ENCODE measurements at places on chromosomes 3 and 15. TPM values are rescaled to one million over a fixed set of nuclear protein-coding genes. Genes with fewer than 3 reads are reported as not detected.

GRCh38 chr3:32296251-32297204 lies 58.0 kb downstream of the CMTM8 start:
- DNase-seq = peak; percentile 48

DNA sequence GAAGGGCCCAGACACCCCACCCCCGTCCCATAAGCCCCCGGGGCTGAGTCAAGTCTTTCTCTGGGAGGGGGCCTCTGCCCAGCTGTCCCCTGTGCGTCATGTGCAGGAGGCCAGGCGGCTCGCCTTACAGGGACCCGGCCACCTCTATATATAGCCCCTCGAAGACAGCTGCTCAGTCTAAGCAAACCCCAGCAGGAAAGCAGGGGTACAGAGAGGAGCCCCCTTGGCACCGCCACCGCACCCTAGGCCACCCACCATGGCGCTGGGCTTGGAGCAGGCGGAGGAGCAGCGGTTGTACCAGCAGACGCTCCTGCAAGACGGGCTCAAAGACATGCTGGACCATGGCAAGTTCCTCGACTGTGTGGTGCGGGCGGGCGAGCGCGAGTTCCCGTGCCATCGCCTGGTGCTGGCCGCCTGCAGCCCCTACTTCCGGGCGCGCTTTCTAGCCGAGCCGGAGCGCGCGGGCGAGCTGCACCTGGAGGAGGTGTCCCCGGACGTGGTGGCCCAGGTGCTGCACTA lies at the start of gene KLHL40:
Gene KLHL40 (plus strand): TSS at position 175 of the 519 bp plus-strand sequence. CDS start 82 bp downstream, at position 257.
- DNase-seq = no peak

DNA sequence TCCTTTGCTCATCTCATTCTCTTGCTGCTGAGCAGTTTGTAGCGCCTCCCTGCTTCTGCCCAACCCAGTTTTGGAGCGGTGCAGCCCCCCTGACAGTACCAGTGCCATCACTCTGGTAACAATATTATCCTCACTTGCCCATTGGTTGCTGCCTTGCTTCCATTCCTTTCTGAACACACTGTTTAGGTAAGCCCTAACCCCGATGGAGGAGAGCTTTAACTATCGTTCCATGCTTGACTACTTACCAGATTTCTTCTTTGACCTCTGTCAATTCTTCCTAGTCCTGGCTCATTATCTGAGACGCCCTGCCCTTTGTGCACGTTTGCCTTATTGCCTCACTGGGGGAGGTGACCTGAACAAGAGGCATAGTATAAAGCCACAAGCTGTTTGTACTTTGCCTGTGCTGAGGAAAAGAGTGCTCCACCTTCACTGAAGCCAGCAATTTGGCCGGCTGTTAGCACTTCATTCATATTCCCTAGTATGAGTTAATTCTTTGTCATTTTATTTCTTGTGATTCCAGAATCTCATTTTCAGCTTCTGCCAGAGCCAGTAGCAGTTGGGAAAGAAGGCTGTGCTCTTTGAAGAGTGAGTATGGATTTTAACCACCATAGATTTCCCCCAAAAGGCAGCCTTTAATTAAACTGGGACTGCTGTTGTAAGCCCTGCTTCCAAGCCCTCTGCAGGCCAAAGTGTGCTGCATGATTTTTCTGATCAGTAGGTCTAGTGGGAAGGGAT lies 11.9 kb downstream of the ABHD6 start:
- no peak for DNase-seq

- no peak for DNase-seq
Observed at GRCh38 chr3:37181756-37182155, 7.4 kb upstream of the LRRFIP2 start.

DNA sequence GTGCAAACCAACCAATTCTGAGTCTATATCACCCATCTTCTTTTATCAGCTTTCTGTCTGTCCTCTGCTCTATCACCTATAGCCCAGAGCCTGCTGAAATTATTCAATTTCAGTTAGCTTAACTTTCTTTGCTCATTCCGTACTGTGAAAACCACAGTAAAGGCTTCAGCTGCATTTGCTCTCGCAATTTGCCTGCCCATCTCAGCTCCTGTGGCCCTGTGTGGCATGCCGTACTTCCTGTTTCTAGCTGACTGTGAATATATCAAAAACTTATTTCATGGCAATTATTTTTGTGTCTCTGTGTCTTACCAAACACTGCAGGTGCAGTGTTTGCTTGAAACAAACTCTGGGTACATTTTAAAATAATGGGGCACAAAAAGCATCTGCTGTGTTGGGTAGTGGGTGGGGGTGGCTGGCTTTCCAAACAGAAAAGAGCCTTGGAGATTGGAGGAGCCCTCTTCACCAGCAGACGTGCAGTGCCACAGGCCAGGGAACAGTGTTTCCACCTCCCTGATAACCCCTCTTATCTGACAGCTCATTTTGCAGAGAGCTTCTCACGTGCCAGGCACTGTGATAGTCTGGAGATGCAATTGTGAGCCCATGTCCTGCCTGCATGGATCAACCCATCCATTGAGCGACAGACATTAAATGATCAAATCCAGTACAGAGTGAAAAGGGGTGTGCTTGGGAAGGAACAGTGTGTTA lies 45.2 kb downstream of the GASK1A start:
- DNase-seq = no peak

GRCh38 chr15:82810061-82810889 lies 847 bp downstream of the WHAMM start:
- peak; percentile 63 for DNase-seq

- no peak for DNase-seq
Observed at GRCh38 chr3:45927881-45928280, 15.4 kb upstream of the CXCR6 start.

- no peak for DNase-seq
Observed at GRCh38 chr3:31010491-31010890, 116.0 kb upstream of the GADL1 start.

GRCh38 chr3:62686503-62687294 lies 188.5 kb downstream of the CADPS start:
- no peak for DNase-seq

DNA sequence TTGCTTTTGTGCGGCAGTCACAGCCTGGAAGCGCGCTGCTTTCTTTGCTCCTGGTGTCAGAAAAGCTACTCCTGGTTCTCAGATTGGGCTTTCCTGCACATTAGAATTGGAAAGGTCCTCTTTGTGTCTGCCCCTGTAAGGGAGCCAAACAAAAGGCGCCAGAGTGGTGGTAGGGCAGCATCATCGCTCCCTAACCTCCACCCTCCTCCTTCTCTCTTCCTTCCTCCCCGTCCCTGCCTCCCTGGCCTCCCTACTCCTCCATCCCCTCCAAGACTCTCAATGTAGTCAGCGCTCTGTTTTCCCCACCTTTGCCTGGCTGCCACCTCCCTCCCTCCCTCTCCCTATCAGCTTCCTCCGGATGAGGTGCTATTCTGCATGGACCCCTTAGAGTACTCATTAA lies 65.3 kb downstream of the SH3GL3 start:
- DNase-seq = no peak

GRCh38 chr15:68587769-68588385 lies 9.1 kb downstream of the CORO2B start:
- DNase-seq = no peak

GRCh38 chr15:48408327-48408726 lies 77.1 kb downstream of the DUT start:
- DNase-seq = no peak

DNA sequence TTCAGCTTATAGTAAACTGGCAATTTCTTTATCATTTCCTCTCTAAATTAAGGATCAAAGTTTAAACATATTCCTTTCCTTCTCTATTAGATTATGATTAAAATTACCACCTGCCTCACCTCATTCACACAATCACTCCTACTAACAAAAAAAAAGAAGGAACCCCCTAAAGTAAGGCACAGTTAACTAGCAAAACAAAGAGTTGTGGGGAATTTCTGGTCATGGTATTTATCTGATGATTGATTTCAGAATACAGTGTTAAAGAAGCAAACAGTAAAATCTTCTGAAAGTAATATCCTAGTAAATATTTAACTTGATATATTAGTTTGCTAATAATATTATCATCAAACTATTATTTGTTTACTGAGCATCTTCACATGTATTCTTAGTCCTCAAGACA lies 8.8 kb downstream of the GBE1 start:
- no peak for DNase-seq

DNA sequence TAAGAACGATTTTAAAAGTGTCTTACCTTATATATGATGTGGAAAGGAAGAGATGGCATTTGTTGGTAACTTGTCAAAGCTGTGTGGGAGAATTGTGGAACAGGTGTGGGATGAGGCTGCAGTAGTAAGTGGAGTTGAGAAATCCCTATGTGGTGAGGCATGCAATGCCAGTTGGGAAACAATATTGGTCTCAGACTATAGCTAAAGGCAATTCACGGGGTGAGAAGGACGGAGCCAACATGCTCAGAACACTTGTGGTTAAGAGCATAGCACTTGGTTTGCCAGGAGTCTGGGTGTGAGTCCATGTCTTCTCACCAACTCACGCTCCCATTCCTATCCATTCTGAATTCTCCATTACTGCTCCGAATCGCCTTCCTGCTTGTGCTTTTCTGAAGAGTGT lies 615.6 kb upstream of the ADAMTS9 start:
- DNase-seq = no peak

DNA sequence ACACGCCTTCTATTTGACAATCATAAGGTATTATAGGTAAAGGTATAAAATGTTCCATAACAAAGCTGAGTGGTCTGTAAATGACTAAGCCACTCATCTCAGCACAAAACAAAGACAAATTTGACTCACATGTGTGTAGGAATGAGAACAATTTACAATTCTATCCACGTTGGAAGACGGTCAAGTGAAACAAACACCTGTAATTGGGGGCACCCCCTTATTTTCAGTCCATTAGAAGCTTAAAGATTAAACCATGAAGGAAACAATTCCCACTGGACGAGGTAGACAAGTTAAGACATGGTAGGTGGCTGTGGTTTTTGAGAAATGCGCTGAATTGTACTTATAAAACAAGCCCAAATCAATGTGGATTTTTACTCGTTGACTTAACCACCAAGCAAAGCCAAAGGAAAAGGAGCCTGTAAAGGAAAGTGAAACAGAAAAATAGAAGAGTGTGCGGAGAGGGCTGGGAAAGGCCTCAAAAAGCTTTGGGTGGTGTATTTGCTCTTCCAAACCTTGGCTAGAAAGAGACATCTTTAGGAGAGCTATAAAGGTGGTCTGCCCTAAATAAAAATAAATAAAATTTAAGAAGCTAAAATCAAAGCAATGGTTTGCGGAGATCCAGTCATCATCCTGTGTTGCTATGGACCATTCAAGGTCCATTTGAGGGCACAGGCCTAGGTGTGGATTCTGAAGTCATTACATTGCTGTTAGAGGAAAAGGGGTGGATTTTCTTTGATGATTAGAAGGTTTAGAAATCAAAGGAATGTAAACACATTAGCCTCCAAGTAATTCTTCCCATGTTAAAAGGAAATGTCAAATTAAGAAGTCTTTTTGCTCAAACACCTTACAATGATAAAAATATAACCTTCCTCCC lies 135.0 kb downstream of the TFG start:
- DNase-seq = no peak

DNA sequence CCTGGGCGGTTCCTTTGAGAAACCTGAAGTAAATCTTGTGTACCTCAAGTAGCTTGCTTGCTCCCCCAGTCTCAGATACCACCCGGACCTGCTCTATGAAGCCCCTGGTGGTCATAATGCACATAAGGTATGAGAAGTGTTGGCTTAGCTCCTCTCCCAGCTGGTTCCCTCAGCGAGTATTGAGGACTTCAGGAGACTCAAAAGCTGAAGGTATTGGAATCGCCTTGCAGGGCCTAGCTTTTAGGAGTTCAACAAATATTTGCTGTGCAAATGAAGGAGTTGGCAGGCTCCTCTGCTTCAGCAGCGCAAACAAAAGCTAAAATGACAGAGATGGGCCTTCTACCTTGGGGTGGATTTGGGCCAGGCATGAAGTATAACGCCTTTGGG lies 1.7 kb downstream of the CMTM8 start:
- no peak for DNase-seq

DNA sequence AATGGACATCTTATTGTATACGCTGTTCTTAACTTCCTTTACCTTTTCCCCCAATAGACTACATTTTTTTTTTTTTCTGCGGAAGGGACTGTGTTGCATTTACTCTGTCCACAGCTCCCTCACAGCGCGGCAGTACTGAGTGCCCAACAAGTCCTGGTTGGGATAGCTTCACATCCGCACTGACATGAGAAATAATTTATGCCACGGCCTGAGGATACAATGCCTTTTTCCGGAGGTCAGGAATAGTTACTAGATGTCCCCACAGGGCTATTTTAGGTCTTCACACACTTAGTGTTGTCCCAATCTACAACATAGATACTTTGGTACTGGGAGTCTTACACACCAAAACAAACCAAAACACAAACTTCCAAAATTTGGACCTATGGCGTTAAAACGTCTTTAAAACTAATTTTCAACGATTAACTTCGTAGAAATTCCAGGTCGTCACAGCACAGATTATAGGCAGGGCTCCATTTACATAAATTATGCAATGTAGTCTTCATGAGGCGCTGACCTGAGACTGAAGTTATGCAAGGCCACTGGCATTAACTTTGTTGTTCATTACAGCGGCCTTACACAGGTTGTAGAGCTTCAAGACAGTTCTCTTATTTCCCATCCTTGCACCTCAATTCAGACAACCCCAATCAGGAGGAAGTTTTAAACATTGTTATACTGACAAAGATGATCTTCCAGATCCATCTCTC lies 989 bp upstream of the PPIB start:
- DNase-seq = peak; percentile 53

DNA sequence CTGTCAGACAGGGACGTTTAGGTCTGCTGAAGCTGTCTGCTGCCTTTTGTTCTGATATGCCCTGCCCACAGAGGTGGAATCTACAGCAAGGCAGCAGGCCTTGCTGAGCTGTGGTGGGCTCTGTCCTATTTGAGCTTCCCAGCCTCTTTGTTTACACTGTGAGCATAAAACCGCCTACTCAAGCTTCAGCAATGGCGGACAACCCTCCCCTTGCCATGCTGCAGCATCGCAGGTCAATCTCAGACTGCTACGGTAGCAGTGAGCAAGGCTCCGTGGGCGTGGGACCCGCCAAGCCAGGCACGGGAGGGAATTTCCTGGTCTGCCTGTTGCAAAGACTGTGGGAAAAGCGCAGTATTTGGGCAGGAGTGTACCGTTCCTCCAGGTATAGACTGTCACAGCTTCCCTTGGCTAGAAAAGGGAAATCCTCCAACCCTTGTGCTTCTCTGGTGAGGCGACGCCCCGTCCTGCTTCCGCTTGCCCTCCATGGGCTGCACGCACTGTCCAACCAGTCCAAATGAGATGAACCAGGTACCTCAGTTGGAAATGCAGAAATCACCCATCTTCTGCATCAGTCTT lies 71.4 kb downstream of the SPSB4 start:
- DNase-seq = no peak

GRCh38 chr3:152113413-152113812 lies 155.3 kb upstream of the MBNL1 start:
- DNase-seq = no peak

PEX5L gene
- total RNA-seq = 0.57 TPM

GPR149 gene
- total RNA-seq = not detected

Measured in left ventricle myocardium superior (tissue), 1 donor.